ENCODE measurements at places on chromosomes 5 and 9.

- no peak for DNase-seq
Measured at GRCh38 chr9:126519660-126520420, 93.9 kb upstream of the LMX1B start.

- peak; percentile 23 for DNase-seq
Measured at GRCh38 chr5:132227485-132228240, at the start of gene P4HA2. TSS of gene P4HA2 (minus strand) at chr5:132227853. CDS start at chr5:132218626, 9,227 bp downstream.

GRCh38 chr5:127302509-127302908 lies 11.9 kb downstream of the MEGF10 start:
- DNase-seq = no peak

GRCh38 chr5:14579731-14580397 lies 1.7 kb upstream of the OTULINL start:
- DNase-seq = no peak

GRCh38 chr5:158676642-158677469 lies 422.9 kb downstream of the EBF1 start:
- DNase-seq = peak; percentile 47

- no peak for DNase-seq
Measured at GRCh38 chr9:86659413-86660046, 287.8 kb downstream of the GAS1 start.

DNA sequence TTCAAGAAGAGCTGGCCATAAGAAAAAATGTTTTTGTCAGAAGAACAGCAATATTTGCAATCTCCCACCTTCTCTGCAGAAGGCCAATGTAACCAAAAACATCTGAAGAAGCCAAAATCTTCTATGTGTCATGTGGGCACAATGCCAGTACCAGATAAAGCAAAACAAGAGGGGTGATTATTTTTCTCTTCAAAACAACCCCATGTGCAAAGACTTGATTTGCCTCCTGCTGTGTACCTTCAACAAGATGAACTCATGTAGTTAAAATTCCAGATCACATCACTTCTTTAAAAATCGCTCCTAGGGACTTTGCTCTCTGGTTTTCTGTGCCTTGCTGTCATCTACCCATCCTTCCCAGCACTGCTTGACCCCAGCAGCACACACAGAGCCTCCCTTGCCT lies 134.0 kb upstream of the MAP3K1 start:
- no peak for DNase-seq
